CD4-positive, alpha-beta T cell treated with Interleukin-6 at 100 ng/mL for 8 hours (primary cell): ENCODE measurements at places on chromosomes 13 and 19.

DNA sequence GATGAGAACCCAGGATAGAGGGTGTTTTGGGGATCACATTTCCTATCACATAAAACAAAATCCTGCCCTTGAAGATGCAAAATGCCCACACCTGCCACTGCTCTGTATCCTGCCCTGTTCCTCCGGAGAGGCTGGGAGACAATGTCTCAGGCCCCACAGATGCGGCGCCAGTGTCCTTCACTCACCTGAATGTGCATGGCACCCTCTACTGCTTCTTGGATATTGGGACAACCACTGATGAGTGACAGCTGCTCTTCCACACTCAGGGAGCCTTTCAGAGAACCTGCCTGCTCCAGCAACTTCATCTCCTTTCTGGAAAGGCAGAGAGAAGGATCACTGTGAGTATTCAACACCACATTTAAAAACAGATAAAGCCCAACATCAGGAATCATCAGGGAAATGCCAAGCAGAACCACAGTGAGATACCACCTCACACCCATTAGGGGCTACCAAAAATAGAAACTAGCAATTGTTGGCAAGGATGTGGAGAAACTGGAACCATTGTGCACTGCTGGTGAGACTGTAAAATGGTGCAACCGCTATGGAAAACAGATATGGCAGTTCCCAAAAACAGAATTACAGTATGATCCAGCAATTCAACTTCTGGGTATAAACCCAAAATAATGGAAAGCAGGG, 36.4 kb downstream of the CRYL1 start:
- peak; percentile 57 for DNase-seq

GRCh38 chr13:111341886-111342285, 21.4 kb downstream of the TEX29 start:
- no peak for DNase-seq

DNA sequence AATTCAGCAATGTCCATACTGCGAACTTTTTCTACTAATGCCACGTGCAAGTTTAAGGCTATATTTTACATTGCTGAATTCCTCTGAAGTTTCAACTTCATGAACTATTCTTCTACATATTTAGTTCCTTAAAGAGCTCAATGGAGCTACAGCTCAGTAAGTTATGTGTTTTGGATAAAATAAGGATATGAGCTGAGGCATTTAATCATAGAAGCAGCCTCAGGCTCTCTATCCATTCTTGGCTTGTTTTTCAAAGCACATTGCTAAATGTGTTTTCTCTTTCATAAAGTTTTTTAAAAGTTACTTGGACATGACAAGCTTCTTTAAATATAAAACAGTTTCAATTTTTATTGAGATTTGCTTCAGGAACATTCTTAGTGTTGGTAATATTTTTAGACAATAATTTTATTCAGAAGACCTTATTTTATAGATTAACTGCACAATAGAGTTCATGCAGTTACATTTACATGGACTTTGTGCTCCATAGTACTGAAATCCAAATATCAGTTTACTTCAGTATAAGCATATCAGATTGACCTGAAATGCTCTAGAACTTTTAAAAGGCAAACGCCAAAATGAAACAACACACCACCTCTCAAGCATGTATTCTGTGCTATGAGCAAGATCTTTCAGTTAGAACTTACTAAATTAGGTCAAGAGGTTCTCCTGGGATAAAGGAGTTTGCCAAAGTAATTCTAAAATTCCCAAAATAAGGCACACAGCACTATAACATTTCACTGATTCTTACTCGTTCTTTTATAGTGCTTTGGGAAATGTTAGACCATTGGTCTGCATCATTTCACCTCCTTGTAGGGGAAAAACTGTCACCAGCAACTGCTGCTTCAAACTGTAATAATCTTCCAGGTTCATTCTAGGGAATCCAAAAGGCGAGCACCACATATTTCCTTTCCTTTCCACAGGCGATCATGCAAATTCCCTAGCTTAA, 275.5 kb downstream of the ENOX1 start:
- DNase-seq = no peak

DNA sequence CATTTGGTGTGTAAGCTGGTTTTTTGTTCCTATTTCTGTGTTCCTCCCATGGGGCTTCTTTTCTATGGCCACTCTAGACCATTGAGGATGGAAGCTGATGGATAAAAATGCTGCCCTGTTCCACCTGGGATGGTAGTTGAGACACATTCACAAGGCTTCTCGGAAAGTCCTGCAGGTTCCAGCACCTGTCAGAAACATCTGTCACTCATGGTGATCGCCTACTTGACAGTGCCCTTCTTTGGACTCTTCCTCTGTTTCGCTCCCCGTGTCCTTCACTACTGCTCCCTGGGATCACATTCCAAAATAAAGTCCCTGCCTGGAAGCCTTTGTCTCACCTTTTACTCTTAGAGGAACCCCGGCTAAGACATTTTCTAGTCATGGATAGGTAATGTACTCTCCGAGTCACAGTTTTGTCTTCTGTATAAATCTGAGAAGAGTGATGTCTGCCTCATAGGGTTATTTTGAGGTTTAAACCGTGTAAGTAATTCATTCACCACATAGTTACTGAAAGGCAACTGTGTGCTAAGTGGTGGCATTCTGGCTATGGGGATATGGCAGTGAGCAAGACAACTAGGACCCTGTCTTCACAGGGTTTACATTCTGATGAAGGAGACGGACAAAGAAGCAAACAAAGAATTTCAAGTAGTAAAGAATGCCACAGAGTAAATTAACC, 21.0 kb downstream of the UBAC2 start:
- DNase-seq = no peak

DNA sequence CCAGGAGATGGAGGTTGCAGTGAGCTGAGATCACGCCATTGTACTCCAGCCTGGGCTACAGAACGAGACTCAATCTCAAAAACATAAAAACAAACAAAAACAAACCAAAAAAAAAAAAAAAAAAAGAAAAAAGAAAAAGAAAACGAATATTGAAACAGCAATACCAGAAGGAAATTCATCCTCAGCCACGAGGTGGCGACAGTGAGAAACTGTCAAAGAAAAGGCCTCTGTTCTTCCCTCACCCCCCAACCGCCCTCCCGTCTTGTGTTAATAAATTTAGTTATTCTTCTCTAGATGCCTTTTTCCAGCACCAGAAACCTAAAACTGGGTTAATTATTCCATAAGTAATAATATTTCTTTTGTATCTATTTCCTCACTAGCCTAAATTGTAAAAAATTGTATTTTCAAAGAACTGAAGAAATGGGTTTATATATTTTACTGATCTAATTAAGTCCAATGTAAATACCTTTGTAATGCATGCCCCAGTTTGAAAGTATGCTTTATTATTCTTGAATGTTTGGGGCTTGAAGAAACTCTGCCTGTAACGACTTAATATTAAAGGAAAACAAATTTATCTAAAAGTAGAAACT, 38.6 kb downstream of the LIG4 start:
- peak; percentile 24 for DNase-seq

DNA sequence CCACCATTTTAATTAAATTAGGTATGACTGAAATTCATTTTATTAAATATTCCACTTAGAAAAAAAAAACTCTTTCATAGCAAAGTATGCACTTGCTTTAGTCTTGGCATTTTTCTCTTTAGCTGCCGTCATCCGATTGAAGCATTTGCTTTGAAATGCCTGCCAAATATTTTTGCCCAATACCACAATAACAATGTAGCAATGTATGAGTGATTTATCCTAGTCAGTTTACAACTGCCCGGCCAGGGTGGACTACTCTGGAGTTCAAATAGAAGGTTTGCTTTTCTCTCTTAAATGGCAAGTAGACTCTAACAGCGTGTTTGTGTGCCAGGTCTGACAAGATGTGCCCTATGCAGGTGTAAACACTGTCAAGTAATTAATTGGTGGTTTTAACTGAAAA, 675.3 kb upstream of the SGCG start:
- DNase-seq = no peak
